ENCODE measurements at places on chromosomes 12 and 14. TPM values are rescaled to one million over a fixed set of nuclear protein-coding genes. Genes with fewer than 3 reads are reported as not detected.
A peak's percentile ranks its signal among the peaks of the same experiment; 100 is the strongest.

Gene SIX4
- 0.40 TPM for polyA plus RNA-seq

Gene CLMN
- polyA plus RNA-seq, result 18.7 TPM

Gene CLEC7A
- polyA plus RNA-seq, result 8.3 TPM

Gene PLEKHD1
- 0.03 TPM for polyA plus RNA-seq

Gene SPSB2
- 15.3 TPM for polyA plus RNA-seq

Gene KERA
- 0.22 TPM for polyA plus RNA-seq

DNA sequence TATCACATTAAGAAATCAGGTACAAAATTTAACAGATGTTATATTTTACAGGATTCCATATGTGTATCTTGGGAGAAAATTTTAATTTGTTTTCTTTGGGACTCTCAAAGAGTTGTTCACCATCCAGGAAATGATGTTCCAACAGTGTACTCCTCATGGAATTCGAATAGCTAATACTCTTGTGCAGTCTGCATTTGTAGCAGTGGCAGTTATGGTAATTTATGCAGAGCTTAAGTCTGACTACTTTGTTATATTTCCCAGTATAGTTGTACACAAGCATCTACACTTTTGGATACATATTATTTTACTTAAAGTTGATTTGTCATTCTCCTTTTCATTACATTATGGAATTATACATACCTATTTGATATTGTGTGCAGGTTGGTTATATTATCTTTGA lies 436.7 kb upstream of the FBXO33 start:
- H3K36me3 ChIP-seq, result no peaks in the 10 kb centered on the region
- H3K4me3 ChIP-seq, result no peak overlapping the region
- peaks cover 6% of the 10 kb centered on the region for H3K4me1 ChIP-seq
- no peaks in the 10 kb centered on the region for H3K27me3 ChIP-seq

DNA sequence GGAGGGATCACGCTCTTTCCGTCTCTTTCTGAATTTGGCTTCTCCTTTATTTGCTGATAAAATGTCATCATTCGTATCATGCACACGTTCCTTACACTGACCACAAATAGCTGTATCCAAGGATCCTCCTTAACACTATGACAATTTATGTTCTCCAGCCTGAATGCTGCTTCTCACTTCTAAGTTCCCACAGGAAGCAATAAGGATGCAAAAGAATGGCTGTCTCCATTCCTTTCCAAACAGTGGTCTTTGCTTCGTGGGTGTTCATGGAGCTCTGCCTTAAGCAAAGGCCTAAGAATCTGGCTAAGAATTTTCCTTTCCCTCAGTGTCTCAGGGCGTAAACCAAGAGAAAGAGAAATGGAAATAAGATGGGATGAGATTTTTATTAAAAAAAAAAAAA lies 200.2 kb downstream of the ITPR2 start:
- no peak overlapping the region for H3K4me3 ChIP-seq
- no peaks in the 10 kb centered on the region for H3K27me3 ChIP-seq
- H3K4me1 ChIP-seq, result no peaks in the 10 kb centered on the region
- H3K27ac ChIP-seq, result no peak overlapping the region
- no peak for DNase-seq

DNA sequence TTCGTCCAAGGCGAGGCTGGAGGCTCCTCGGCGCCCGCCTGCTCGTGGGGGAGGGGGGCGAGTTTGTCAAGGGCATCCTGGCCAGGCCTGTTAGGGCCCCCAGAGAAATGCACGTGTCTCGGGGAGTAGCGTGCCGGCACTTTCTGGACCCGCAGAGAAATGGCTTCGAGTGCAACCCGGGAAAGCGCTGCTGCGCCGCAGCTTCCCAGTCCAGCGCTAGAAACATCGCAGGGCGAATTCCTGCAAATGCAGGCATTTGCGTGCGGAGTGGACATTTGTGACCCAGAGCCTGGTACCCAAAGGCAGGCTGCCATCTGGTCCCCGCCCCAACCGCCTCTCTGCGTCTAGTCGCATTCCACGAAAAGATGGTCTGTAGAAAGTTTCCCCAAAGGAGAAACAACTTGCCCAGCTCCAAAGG lies 756 bp downstream of the LGR5 start:
- no peak for DNase-seq
- peak overlapping the region; percentile 51 for H3K27ac ChIP-seq
- peak overlapping the region; percentile 53 for H3K4me3 ChIP-seq
- H3K4me1 ChIP-seq, result no peaks in the 10 kb centered on the region
- H3K27me3 ChIP-seq, result peaks cover 22% of the 10 kb centered on the region

DNA sequence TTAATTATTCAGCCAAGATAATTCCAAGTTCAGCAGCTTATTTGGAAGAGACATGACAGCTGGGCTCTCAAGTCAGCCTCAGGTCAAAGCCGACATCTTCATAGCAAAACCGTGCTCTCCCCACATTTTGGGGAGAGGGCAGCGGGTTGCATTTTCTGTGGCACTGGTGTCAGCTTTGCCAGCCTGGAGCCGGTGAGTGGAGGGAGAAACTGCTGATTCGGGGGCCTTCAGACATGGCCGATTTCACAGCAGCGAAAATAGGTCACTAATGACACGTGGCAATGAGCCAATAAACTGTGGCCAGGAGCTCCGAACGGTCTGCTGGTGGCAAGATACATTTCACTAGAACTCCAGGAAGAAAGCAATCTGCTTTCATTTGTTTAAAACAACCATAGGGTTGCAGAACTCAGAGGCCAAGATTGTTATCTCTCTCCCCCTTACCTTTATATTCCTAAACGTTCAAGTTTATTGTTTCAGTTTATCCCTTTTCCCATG lies 173.2 kb downstream of the CAND1 start:
- H3K27me3 ChIP-seq, result no peaks in the 10 kb centered on the region
- peaks cover 17% of the 10 kb centered on the region for H3K4me1 ChIP-seq
- H3K27ac ChIP-seq, result no peak overlapping the region
- H3K36me3 ChIP-seq, result no peaks in the 10 kb centered on the region
- DNase-seq, result no peak

DNA sequence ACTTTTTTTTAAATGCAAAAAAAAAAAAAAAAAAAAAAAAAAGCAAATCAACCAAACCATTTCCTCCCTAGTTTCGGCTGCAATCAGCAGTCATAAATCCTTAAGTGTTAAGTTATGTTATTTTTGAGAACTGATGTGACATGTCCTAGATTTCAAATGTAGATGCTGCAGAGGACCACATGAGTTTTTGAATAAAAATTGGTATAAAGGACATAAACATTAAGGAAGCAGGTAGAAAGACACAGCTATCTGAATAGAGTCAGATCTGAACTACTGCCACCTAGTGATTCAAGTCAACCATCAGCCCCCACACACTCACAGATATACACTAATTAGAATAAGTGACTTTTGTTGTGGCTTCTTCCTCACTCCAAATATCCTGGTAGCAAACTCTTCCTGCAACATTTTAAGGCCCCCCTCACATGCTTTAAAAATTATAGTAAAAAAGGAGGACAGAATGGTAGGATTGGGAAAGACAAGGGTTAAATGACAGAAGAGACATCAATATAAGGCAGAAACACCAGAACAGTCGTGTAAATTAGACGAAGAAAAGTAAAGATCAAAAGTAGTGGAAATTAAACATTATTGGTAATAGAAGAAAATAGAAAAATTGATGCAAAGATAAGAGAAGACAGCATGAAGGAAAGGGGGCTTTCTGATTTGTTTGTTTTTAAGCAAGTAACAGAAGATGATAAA lies 394.5 kb upstream of the ATP2B1 start:
- no peaks in the 10 kb centered on the region for H3K27me3 ChIP-seq
- peaks cover 5% of the 10 kb centered on the region for H3K4me1 ChIP-seq
- peak; percentile 20 for DNase-seq
- H3K36me3 ChIP-seq, result no peaks in the 10 kb centered on the region

DNA sequence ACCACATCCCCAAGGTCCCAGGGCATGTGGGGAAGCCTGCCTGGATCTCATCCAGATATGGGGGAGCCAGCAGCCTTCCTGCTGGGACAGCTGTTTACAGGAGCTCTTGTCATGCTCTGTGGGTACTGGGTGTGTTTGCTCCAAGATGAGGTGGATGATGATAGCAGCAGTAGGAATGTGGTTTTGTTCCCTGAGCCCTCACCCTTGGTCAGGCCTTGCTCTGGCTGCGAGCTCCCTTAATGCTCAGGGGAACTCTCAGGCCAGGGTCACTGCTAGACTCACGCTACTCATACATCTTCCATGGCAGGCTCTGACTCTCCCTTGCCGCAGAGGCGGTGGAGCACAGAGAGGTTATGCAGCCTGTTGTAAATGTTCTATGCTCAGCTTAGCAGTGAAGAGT lies 990.3 kb downstream of the AACS start:
- no peak for DNase-seq
- H3K27ac ChIP-seq, result no peak overlapping the region
- H3K4me1 ChIP-seq, result no peaks in the 10 kb centered on the region
- H3K27me3 ChIP-seq, result no peaks in the 10 kb centered on the region

GRCh38 chr14:92887157-92887556 lies 35.8 kb upstream of the CHGA start:
- peaks cover 23% of the 10 kb centered on the region for H3K27me3 ChIP-seq
- no peak overlapping the region for H3K27ac ChIP-seq
- no peaks in the 10 kb centered on the region for H3K36me3 ChIP-seq
- H3K4me3 ChIP-seq, result no peak overlapping the region
- no peak for DNase-seq
- no peaks in the 10 kb centered on the region for H3K4me1 ChIP-seq

- no peaks in the 10 kb centered on the region for H3K36me3 ChIP-seq
- no peak overlapping the region for H3K4me3 ChIP-seq
- no peaks in the 10 kb centered on the region for H3K27me3 ChIP-seq
- no peaks in the 10 kb centered on the region for H3K4me1 ChIP-seq
- no peak for DNase-seq
Observed at GRCh38 chr12:76866151-76866567, 12.7 kb downstream of the CSRP2 start.

DNA sequence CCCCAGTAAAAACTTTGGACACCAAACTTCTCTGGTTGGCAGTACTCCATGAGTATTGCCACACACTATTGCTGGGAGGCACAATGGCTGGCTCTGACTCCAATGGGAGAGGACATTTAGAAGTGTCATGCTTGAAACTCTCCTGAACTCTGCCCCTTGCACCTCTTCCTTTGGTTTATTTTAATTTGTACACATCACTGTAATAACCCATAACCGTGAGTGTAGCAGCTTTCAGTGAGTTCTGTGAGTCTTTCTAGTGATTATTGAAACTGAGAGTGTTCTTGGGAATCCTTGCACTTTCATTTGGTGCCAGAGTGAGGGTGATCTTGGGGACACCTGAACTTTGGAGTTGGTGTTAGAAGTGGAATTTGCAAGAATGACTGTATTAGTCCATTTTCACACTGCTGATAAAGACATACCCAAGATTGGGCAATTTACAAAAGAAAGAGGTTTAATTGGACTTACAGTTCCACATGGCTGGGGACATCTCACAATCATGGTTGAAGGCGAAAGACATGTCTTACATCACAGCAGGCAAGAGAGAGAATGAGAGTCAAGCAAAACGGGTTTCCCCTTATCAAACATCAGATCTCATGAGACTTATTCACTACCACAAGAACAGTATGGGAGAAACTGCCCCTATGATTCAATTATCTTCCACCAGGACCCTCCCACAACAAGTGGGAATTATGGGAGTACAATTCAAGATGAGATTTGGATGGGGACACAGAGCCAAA lies 41.3 kb upstream of the CEP83 start:
- H3K27ac ChIP-seq, result no peak overlapping the region
- no peak for DNase-seq
- H3K4me3 ChIP-seq, result no peak overlapping the region
- H3K4me1 ChIP-seq, result no peaks in the 10 kb centered on the region

- H3K4me3 ChIP-seq, result no peak overlapping the region
- no peaks in the 10 kb centered on the region for H3K27me3 ChIP-seq
- H3K4me1 ChIP-seq, result peaks cover 20% of the 10 kb centered on the region
- H3K27ac ChIP-seq, result no peak overlapping the region
- DNase-seq, result no peak
Observed at GRCh38 chr12:69412655-69413054, 53.1 kb downstream of the YEATS4 start.

DNA sequence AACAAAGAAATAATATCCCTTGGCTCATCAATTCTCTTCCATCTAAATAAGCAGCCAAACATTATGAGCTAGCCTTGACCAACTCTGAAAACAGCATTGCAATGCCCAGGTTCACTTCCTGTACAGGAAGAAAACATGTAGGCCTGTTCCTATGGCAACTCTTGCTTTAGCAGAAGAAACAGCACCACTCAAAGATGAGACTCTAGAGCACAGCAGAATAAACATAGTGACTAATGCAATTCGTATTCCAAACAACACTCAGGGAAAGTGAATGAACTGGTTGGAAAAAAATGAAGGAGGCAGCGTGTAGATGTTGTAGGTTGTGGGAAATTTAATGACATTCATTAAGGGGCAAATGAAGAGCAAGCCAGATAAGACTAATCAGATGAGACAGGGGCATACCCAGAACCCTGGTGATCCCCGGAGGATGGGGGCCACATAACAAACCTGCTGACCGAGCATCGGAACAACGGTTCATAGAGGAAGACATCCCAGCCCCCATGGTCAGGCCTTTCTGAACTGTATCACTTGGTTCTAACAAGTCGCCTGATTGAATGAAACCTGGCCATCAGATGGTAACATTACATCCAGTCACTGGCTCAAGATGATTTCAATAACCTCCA lies 9.0 kb downstream of the ARHGDIB start:
- peak; percentile 35 for DNase-seq
- no peaks in the 10 kb centered on the region for H3K27me3 ChIP-seq
- H3K27ac ChIP-seq, result peak overlapping the region; percentile 12
- H3K4me1 ChIP-seq, result peaks cover 22% of the 10 kb centered on the region
- no peaks in the 10 kb centered on the region for H3K36me3 ChIP-seq

DNA sequence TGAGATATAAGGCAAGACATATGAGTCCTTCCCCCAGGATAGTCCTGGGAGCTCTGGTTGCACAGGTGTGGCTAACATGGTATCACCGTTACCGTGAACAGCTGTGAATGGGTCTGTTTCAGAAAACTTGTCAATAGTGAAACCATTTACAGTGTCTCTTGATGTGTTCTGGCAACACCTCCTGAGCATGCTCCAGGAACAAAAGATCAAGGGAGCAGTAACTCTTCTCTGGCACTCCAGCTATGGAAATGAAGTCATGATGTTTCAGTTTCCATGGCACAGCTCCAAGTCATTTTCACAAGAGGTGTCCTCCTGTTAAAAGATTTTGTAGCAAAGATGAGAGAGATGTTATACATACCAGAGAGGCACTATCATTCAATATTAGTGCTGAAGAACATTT lies 253.7 kb downstream of the SNAPC1 start:
- H3K27me3 ChIP-seq, result no peaks in the 10 kb centered on the region
- no peaks in the 10 kb centered on the region for H3K4me1 ChIP-seq
- no peak for DNase-seq
- H3K27ac ChIP-seq, result no peak overlapping the region
- no peaks in the 10 kb centered on the region for H3K36me3 ChIP-seq

- H3K4me1 ChIP-seq, result peaks cover 3% of the 10 kb centered on the region
- H3K27ac ChIP-seq, result no peak overlapping the region
- H3K36me3 ChIP-seq, result peaks cover 72% of the 10 kb centered on the region
Observed at GRCh38 chr12:1948883-1949282, 30.4 kb upstream of the CACNA2D4 start.

DNA sequence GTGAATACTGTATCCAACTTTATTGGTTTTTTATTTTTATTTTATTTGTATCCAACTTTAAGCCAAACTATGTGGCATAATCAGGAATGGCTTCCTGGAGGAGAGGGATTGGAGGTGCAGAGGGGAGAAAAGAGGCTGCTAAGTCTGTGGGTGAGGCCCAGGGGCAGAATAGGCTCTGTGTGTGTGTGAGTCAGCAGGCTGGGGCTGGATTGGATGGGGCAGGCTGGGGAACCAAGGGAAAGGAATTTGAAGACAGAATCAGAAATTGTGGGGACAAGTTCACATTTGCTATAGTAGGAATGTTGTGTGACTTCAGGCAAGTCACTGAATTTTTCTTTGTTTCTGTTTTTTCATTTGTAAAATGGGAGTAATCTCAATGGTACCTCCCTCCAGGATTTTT lies 12.8 kb upstream of the RILPL1 start:
- H3K27me3 ChIP-seq, result peaks cover 4% of the 10 kb centered on the region
- H3K36me3 ChIP-seq, result no peaks in the 10 kb centered on the region
- DNase-seq, result no peak
- H3K27ac ChIP-seq, result no peak overlapping the region
- no peak overlapping the region for H3K4me3 ChIP-seq
- H3K4me1 ChIP-seq, result no peaks in the 10 kb centered on the region
